ENCODE measurements at places on chromosomes 2 and 18.

DNA sequence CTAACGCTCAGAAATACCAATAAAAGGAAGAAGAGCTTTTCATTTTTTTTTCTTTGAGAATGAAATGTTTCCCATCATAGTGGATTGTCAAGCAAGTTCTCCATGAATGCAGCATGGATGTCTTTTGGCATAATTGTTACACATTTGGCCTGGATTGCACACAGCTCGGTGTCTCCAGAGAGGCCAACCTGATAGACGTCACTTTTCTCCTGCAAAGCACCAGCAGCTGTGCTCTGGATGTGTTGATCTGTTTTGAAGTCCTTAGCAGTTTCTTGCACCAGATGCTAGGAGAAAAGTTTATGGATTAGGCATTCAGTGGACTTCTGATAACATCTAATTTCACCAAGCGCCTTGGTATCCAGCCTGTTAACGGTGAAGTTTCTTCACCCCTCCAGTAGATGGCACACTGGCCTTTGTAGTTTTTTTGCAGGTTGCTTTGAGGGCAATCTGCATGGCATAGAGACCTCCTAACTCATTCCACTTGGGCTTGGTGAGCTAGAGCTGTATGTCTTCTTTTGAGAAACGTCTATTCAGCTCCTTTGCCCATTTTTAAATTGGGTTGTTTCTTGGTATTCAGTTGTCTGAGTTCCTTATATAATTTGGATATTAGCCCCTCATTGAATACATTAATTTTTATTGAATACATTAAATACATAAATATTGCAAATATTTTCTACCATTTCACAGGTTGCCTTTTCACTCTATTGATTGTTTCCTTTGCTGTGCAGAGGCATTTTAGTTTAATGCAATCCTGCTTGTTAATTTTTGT, 59.7 kb downstream of the PTH2R start:
- peak; percentile 3 for DNase-seq

GRCh38 chr2:128358941-128359731, 40.5 kb upstream of the HS6ST1 start:
- no peak for DNase-seq

GRCh38 chr2:69973335-69973735, 11.9 kb upstream of the ASPRV1 start:
- DNase-seq: no peak

GRCh38 chr2:37454851-37455762, 110.7 kb downstream of the QPCT start:
- no peak for DNase-seq

- peak; percentile 10 for DNase-seq
These were observed 37.6 kb upstream of the SPAG16 start for GRCh38 chr2:213246497-213247281.

DNA sequence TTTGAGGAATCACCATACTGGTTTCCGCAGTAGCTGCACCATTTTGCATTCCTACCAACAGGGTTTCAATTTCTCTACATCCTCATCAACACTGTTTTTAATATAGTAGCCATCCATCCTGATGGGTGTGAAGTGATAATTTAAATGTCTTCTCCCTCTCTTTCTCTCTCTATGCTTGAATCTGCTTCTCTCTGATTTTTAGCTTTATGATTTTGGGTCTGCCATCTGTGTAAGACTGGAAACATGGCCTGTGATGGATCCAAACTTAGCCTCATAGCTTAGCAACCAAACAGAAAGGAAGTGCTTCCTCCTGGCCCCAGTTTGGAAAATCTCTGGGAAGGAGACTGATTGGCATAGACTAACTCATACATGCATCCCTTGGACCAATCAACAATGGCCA, 33.7 kb upstream of the OSBPL6 start:
- DNase-seq: no peak

DNA sequence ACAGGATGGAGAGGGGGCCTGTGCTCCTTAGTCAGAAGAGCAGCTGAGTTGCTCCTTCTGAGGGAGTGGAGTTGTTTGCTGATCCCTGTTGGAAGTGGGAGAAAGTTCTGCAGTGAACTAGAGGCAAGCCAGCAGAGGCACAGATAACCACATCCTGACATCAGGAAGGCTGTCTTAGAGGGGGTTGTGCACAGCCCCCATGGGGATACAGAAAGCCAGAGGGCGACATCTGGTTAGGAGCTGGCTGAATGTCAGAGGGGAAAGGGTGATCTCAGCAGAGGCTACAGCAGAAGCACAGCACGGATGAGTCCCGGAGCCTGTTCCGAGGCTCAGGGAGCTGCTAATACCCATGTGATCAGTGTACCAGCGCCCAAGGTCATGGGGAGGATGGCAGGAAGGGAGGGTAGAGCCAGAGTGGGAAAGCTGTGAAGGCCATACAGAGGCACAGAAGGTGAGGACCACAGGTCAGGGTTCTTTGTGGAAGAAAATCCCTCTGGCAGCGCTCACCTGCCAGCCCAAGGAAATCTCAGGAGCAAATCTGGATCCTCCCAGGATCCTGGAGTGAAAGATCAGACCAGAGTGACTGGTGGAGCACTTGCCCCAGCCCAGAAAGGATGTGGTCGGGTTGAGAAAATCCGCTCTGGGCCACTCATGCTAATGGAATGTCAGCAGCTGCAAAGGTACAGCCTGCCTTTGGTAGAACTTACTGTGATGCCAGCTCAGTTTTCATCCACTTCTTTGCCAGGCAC, 111.8 kb downstream of the STPG4 start:
- DNase-seq: peak; percentile 44

- no peak for DNase-seq
These were observed 230.8 kb upstream of the RAB6C start for GRCh38 chr2:129748653-129749052.

DNA sequence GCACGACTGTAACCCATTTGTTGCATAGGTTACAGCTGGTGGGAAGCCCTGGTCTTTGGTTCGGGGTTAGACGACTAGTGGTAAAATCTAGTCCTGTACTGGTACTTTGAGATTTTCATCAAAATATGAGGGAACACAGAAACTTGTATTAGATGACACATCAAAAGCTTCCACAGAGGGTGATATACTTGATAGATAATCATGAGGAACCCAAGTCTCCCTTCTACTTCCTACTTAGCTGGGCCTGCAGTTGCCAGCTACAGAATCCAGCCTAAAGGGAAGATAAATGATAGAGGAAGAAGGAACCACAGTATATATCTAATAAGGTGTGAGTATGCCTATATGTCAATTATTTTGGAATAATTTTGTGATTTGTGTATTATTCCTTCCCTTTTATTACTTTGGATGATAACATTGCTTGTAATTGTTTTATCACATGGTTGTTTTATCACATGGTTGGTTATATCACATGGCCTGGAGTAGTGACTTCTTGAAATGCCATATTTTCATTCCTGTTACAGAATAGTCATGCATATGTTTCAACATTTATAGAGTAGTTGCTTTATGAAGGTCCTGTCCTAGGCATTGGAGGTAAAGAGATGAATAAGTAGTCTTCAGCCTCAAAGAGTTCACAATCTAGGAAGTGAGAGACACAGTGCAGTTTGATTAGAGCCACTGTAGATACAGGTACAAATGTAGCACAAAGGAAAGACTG, 2.9 kb downstream of the AGPS start:
- no peak for DNase-seq

- DNase-seq: no peak
These were observed 89.5 kb downstream of the GORASP2 start for GRCh38 chr2:171018522-171018921.

GRCh38 chr2:105721991-105722511, 22.7 kb upstream of the NCK2 start:
- DNase-seq: no peak

DNA sequence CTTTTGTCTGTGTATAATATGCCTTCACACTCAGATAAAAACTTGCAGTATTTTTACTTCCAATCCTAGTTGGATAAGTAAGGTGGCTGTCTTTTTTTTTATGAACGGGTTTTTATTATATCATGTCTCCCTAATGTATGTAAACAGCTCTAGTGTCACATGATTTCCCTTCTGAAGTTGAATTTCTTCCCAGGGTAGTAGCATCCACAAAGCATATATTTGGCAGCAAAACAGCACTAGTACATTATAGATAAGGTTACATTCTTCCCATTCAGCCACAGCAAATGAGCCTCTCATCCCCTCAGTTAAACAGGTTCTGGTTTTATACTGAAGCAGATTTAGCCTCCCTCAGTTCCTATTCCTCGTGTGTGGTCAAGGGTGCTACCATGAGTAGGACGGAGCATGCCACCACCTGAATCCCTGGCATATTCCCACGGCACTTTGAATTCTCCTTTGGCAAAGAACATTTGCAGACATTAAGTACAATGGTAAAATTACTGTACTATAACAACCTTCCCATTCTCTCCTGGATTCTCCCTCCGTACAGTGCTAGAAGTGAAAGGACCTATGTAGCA, 15.4 kb upstream of the DTNA start:
- DNase-seq: no peak

- no peak for DNase-seq
These were observed 165.4 kb downstream of the MYCN start for GRCh38 chr2:16105669-16106281.

DNA sequence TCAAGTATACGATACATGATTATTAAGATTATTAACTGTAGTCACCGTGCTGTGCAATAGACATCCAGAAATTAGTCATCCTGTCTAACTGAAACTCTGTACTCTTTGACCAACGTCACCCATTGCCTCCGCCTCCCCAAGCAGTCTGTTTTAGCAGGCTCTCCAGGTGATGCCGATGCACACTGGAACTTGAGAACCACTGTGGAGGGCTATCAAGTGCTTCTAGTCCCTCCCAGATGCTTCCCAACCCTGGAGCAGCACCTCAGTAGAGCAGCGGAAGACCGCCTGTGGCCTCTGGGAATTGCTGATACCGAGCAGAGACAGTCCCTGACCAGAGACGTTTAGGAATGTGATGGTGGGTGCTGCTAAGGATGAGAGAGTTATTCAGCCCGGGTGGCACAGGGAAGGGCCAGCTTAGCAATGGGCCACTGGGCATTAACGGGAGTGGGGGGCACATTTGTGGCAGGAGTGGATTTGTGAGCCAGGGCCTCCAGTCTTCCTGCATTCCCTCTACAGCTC, 50.7 kb downstream of the LIPG start:
- peak; percentile 43 for DNase-seq

DNA sequence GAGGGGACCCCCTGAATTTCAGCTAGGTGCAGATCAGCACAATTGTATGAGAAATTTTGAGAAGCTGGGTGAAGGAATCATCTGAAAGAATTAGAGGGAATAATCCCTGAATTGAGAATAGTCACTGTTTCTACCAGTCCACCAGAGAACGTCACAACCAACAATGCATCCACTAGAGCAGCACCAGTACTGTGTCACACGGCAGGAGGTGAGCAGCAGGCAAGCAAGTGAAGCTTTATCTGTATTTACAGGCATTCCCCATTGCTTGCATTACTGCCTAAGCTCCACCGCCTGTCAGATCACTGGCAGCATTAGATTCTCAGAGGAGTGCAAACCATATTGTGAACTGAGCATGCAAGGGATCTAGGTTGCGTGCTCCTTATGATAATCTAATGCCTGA, 40.7 kb downstream of the GDF7 start:
- no peak for DNase-seq

DNA sequence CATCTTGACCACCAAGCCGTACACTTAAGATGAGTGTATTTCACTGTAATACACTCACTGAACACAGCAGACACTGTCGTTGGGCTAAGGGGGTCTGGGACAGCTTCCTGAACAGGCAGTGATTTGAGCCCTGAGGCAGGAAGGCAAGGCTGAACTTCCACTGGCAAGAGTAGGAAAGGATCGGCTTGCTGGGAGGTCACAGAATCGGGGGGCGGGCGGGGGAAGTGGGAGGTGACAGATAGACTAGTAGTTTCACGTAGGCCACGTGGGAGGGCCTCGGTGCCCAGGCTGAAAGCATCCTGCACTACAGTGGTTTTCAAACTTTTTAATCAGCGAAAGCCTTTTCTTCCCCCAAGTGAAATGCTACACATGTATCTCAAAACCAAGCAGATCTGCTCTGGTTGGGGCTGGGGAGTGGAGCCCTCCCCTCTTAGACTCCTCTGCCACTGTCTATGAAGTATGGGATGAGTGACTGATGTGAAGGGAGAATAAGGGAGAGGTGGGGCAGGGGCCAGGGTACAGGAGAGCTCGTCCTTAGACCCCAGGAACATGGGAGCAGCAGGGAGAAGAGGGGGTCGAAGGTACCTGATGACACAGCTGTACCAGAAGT, 8.6 kb downstream of the PARD6G start:
- no peak for DNase-seq

GRCh38 chr18:61706276-61706915, 186.4 kb downstream of the RNF152 start:
- DNase-seq: no peak

- DNase-seq: no peak
These were observed 53.0 kb upstream of the LGALSL start for GRCh38 chr2:64400733-64401528.

DNA sequence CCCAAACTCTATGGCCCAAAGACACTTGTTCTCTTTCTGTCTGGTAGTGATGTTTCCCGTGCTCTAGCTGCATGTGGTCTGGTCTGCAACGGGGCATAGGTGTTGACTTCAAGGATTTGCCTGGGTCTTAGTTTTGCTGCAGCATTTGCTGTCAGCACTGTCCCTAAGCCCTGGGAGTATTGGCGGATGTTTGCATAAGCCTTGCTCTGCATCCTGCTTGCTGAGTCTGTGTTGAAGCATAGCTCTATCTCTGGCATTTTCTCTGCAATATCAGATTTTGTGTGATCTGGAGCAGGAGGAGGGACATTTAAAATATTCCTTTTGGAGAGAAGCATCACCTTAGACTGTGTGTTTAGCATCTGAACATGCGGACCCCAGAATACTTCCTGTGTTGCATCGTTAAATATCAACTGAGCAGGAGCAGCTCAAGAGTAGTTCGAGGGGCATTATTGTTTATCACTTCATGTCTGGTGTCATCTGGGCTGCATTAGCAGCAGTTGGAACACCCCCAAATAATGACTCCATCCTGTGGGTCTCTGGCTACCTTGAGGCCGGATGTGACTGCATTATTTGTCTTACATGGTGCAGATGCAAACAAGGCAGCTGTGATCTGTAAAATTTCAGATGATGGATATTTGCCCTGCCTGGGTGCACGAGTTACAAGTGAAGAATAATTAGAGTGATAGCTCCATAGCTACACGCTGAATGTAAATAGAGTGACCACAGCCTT, 231.7 kb downstream of the TRIB2 start:
- DNase-seq: no peak

DNA sequence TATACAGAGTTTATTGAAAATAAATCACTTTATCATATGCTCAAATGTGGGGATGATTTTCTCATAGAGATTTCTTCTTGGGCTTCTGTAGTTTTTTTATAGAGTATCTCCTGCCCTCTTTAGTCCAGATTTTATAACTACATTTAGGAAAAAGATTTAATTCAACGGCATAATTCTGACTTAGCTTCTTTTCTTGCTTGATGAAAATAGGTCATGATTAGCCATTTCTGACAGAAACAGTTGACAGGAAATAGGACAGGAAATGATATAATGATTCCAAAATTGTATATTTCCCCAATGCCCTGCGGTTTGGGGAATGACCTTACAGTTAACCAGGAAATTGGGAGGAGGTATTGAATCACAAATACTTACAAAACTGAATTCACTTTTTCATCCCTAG, 1531.9 kb upstream of the ACVR2A start:
- no peak for DNase-seq

- DNase-seq: no peak
These were observed 57.6 kb upstream of the ZNF532 start for GRCh38 chr18:58806826-58807714.
